Fibroblast of lung (primary cell): ENCODE measurements at places on chromosomes 2 and 18. TPM values are rescaled to one million over a fixed set of nuclear protein-coding genes. Genes with fewer than 3 reads are reported as not detected.
A peak's percentile ranks its signal among the peaks of the same experiment; 100 is the strongest.

The IL36A gene
- polyA plus RNA-seq = not detected in 2 replicates

DNA sequence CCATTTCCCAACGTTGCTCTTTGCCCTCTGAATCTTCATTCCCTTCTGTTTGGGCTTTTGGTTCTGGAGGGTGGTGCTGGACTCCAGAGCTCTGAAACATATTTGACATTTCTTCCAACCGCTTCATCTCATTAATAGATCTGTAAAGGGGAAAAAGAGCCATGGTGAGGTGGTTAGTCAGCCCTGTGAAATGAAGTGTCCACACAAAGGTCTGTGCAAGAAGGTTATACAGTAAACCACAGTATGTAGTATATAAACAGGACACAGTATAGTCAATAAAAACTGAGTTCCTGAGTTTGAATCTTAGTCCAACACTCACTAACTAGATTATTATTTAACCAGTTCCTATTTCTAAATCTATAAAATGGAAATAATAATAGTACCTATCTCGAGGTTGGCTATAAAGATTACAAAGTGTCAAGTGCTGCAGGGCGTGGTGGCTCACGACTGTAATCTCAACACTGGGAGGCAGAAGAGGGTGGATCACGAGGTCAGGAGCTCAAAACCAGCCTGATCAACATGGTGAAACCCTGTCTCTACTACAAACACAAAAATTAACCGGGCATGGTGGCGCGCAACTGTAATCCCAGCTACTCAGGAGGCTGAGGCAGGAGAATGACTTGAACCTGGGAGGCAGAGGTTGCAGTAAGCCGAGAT, 13.1 kb downstream of the STARD7 start:
- DNase-seq = peak; percentile 39

The CCDC74A gene
- 5.4 and 6.5 TPM in 2 replicates for polyA plus RNA-seq

The DNAH6 gene
- polyA plus RNA-seq = 0.01 TPM in 1 of 2 replicates, not detected in the other

DNA sequence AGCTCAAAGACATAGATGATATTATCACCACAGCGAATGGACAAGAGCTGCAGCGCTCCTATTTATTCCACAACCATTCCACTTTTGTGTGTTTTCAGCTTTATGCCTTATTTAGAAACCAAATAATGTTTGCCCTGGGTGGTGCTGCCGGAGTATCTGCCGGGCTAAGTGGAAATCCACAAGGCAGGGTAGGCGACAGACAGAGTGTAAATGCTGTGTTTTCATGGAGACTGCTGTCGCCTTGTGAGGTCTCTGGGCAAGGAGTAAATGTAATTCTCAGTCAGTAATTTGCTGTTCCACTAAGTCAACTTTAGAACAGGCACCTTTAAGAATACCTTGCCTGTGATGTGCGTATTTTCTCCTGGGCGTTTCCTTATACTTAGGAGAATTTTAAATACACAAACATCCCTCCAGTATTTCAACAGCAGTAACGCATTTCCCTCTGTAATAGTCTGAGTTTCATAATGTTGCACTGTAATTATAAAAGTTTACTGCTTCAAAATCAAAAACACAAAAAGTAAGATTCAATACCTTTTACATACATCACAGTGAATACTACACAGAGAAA, 60.9 kb downstream of the COBLL1 start:
- no peak for DNase-seq

The C2orf66 gene
- 0.10 TPM in 1 of 2 replicates, not detected in the other for polyA plus RNA-seq

- no peak for DNase-seq
Observed at GRCh38 chr2:112949456-112949855, 28.4 kb upstream of the IL36G start.

GRCh38 chr2:226754821-226755604, 44.6 kb downstream of the IRS1 start:
- peak; percentile 95 for DNase-seq

The CFC1B gene
- polyA plus RNA-seq = not detected in 2 replicates

- DNase-seq = no peak
Observed at GRCh38 chr2:14385043-14385442, 247.5 kb upstream of the LRATD1 start.

The ATP6V1B1 gene
- 0.85 and 1.0 TPM in 2 replicates for polyA plus RNA-seq

The ABHD1 gene
- 0.08 and 0.10 TPM in 2 replicates for polyA plus RNA-seq

The CELF4 gene
- not detected in 2 replicates for polyA plus RNA-seq

The REG1B gene
- not detected in 2 replicates for polyA plus RNA-seq

- no peak for DNase-seq
Observed at GRCh38 chr18:11467611-11468010, 141.8 kb upstream of the SLC35G4 start.
